ENCODE measurements at places on chromosomes 6 and 20. TPM values are rescaled to one million over a fixed set of nuclear protein-coding genes. Genes with fewer than 3 reads are reported as not detected.

DNA sequence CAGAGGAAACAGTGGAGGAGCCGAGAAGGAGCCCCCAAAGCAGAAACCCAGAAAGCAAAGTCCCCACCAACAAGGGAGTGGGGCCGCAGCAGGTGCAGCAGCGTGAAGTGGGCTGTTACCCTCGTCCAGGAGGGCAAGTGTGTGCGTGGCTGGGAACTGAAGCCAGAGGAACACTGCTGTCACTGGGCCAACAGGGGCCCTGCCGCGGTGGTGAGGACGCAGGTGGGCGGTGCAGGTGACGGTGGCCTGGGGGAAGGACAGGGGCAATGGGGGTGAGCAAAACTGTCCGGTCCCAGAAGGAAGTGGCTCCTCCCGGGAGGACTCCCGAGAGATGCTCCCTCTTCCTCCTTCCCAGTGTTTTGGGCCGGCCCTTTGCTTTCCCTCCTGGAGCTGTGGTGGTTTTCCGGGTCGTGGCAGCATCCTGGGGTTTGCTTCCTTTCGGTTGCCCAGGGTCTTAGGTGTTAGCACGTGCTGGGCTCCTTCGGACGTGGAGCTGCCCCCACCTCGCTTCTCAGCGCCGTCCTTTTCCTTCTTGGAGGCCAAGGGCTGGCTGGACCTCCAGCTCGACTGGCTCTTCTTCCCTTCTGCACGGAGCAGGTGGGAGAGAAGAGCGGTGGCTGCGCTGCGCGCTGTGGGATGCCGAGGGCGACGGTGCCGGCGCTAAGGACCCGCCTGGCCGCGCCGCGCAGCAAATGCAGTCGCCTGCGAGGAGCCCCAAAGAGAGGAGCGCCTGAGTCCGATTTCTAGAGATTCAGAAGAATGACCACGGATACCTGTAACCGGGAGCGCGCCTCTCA is 62.7 kb upstream of the SLC2A12 start:
- peaks cover 27% of the 10 kb centered on the region for H3K27me3 ChIP-seq
- H3K4me1 ChIP-seq: peaks cover 9% of the 10 kb centered on the region
- no peak overlapping the region for H3K27ac ChIP-seq
- DNase-seq: no peak
- H3K4me3 ChIP-seq: no peak overlapping the region

Gene HFE
- total RNA-seq: 0.98 TPM

- H3K27me3 ChIP-seq: no peaks in the 10 kb centered on the region
- no peaks in the 10 kb centered on the region for H3K36me3 ChIP-seq
- no peak overlapping the region for H3K4me3 ChIP-seq
- H3K4me1 ChIP-seq: peaks cover 9% of the 10 kb centered on the region
- DNase-seq: no peak
- no peak overlapping the region for H3K27ac ChIP-seq
Observed at GRCh38 chr6:137819740-137820139, 47.3 kb upstream of the TNFAIP3 start.

DNA sequence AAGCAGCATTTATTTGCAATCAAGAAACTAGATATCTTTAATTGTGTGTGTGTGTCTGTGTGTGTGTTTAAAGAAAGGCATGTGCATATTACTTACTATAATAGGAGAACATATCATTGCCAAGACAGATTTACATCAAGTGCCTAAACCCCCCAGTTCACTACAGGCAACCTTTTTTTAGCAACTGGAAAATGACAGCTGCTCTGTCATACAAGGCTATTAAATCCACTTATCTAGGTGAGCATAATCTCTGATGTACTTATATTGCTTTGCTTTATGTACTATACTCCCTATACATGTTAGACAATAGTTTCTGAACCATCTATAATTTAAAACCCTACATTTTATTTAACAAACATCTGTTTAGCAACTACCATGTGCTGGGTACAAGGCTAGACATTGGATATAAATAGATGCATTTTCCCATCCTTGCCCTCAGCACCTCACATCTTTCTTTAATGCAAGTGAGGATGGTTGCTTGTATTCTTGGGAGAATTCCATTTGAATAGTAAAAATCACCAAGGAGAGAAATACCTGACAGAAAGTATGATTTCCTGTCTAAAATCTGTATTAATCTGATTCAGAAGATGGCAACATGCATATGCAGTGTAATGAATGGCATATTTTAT is 398.3 kb downstream of the LAMA2 start:
- no peaks in the 10 kb centered on the region for H3K4me1 ChIP-seq
- H3K27ac ChIP-seq: no peak overlapping the region
- no peak for DNase-seq

Gene TRDN
- total RNA-seq: 0.20 TPM

GRCh38 chr20:44354979-44355497 is 461 bp upstream of the HNF4A start:
- H3K4me1 ChIP-seq: no peaks in the 10 kb centered on the region
- no peaks in the 10 kb centered on the region for H3K36me3 ChIP-seq
- H3K27me3 ChIP-seq: peaks cover 14% of the 10 kb centered on the region
- no peak overlapping the region for H3K4me3 ChIP-seq

DNA sequence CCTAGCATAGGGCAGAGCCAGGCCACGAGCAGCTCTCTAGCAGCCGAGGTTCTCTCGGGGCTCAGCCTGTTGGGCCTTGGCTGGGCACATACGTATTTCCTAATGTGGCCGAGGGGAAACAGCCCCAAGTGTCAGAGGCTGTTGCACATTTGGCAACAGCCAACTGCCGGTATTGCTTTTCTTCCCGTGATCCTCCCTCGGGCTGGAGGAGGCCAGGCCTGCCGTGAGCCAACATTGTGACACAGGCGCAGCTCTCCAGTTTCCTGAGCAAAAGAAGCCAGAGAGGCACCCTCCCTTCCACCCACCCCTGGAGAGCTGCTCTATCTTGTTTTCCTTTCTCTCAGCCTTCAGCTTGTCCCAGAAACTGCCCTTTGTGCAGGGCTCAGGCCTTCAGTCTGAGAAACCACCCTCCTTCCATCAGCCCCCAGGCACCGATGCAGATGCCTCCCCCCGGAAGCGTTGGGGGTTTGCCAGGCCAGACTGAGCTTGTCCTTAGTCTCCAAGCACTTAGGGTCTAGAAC is 5.1 kb upstream of the BPI start:
- DNase-seq: no peak
- H3K27me3 ChIP-seq: peaks cover 53% of the 10 kb centered on the region
- no peak overlapping the region for H3K27ac ChIP-seq
- no peaks in the 10 kb centered on the region for H3K36me3 ChIP-seq

- H3K4me1 ChIP-seq: no peaks in the 10 kb centered on the region
- no peak for DNase-seq
- no peak overlapping the region for H3K4me3 ChIP-seq
- H3K27me3 ChIP-seq: no peaks in the 10 kb centered on the region
- no peak overlapping the region for H3K27ac ChIP-seq
Observed at GRCh38 chr6:47581591-47581990, 104.0 kb downstream of the CD2AP start.

- H3K4me3 ChIP-seq: no peak overlapping the region
- no peak for DNase-seq
Observed at GRCh38 chr6:33406126-33406525, 4.7 kb upstream of the PHF1 start.

Gene GCNT2
- total RNA-seq: 1.8 TPM
